ENCODE measurements at places on chromosomes 12 and 14. TPM values are rescaled to one million over a fixed set of nuclear protein-coding genes. Genes with fewer than 3 reads are reported as not detected.

C12orf54 gene
- not detected for total RNA-seq

LRP1-AS gene
- not detected for total RNA-seq

SLC35F4 gene
- not detected for total RNA-seq

HOXC12 gene
- not detected for total RNA-seq

B4GALNT1 gene
- total RNA-seq = 0.65 TPM

KRT73 gene
- total RNA-seq = 0.60 TPM

FLVCR2 gene
- 5.0 TPM for total RNA-seq
